ENCODE measurements at places on chromosomes 16 and 17.
A peak's percentile ranks its signal among the peaks of the same experiment; 100 is the strongest.

GRCh38 chr17:7593296-7593695, 3.4 kb upstream of the SOX15 start:
- no peak overlapping the region for H3K4me3 ChIP-seq
- no peak overlapping the region for H3K27ac ChIP-seq
- no peak for DNase-seq
- H3K27me3 ChIP-seq = no peaks in the 10 kb centered on the region

GRCh38 chr17:62109378-62109902, 44.4 kb upstream of the MED13 start:
- H3K4me1 ChIP-seq = no peaks in the 10 kb centered on the region
- peak; percentile 62 for DNase-seq
- H3K4me3 ChIP-seq = no peak overlapping the region
- no peak overlapping the region for H3K27ac ChIP-seq
- H3K27me3 ChIP-seq = no peaks in the 10 kb centered on the region

DNA sequence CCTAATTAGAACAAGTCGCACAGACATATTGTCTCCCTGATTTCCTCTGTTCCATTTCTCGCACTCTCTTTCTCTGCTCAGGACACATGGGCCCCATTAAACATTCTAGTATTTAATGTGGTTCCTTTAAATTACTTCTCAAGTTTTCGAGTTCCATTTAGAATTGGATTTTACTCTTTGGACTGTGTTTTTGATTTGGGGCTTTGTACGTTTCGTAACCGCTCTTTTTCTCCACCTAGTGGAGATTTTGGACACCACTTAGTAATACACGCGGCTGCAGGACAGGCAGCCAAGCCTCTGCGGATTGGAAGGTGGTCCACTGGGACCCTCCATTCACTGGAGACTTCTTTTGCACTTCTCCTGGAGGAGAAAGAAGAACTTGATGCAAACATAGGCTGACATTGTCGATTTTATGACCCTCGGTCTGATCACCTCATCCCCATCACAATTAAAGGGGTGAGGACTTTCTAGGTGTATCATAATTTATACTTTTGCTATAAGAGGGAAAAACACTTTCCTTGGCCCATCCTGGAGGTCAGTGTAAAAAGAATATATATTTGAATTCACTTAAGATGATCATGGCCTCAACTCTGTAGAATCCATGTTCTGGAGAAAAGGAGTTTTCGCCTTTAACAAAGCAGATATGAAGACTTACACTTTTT, 85.7 kb downstream of the NOG start:
- H3K27ac ChIP-seq = no peak overlapping the region
- peaks cover 7% of the 10 kb centered on the region for H3K4me1 ChIP-seq
- no peaks in the 10 kb centered on the region for H3K27me3 ChIP-seq
- no peaks in the 10 kb centered on the region for H3K36me3 ChIP-seq
- H3K4me3 ChIP-seq = peak overlapping the region; percentile 1

GRCh38 chr16:1357906-1358566, 6.3 kb downstream of the GNPTG start:
- DNase-seq = no peak
- no peak overlapping the region for H3K27ac ChIP-seq
- no peaks in the 10 kb centered on the region for H3K27me3 ChIP-seq
- no peaks in the 10 kb centered on the region for H3K36me3 ChIP-seq
- no peaks in the 10 kb centered on the region for H3K4me1 ChIP-seq

DNA sequence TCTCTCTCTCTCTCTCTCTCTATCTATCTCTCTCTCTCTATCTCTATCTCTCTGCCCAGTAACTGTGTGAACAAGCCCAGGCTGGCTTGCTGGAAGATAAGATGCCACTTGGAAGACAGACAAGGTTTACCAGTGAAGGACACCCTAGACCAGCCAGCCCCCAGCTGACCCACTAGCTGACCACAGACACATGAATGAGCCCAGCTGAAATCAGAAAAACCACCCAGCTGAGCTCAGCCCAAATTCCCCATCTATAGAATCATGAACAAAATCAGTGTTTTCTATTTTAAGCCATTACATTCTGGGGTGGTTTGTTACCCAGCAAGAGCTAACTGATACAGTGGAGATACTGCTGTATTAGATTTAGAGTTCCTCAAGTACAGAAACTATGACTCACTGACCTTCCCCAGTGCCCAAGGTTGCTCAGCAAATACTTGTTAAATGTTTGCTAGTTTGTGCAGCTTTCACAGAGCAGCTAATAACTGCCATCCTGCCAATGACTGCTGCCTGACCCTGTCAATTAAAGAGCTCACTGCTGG, 18.0 kb downstream of the EMP2 start:
- no peaks in the 10 kb centered on the region for H3K36me3 ChIP-seq
- DNase-seq = no peak
- peaks cover 21% of the 10 kb centered on the region for H3K4me1 ChIP-seq

- H3K27me3 ChIP-seq = no peaks in the 10 kb centered on the region
- no peaks in the 10 kb centered on the region for H3K4me1 ChIP-seq
- DNase-seq = no peak
- no peak within 1 kb of the TSS for H3K27ac ChIP-seq
Measured at GRCh38 chr17:41008811-41009210, at the start of gene KRTAP3-1. TSS of gene KRTAP3-1 (minus strand) at chr17:41009128. CDS start at chr17:41009074, 54 bp downstream.

GRCh38 chr17:14557480-14557879, 256.6 kb downstream of the HS3ST3B1 start:
- no peaks in the 10 kb centered on the region for H3K4me1 ChIP-seq
- H3K27ac ChIP-seq = no peak overlapping the region
- no peak overlapping the region for H3K4me3 ChIP-seq
- no peaks in the 10 kb centered on the region for H3K27me3 ChIP-seq
- no peaks in the 10 kb centered on the region for H3K36me3 ChIP-seq

DNA sequence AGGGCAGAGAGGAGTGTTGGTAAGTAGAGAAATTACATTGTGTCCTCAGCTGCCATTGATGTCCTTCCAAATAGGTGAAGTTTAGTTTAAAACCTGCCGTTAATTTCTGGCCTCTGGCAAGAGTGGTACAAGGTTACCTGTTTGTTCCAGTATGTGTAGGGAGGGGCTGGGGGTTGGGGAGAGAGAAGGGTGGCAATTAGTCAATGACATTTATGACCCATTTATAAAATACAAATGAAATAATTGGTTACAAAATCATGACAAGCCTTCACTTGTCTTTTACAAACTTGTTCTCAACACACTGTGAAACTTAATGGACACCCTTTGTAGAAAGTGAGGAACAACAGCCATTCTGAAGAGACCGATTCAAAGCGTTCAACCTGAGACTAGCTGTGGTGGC, 281.0 kb downstream of the FTO start:
- no peaks in the 10 kb centered on the region for H3K4me1 ChIP-seq
- H3K4me3 ChIP-seq = no peak overlapping the region
- H3K27ac ChIP-seq = no peak overlapping the region

- no peaks in the 10 kb centered on the region for H3K4me1 ChIP-seq
- H3K27ac ChIP-seq = no peak overlapping the region
- no peak for DNase-seq
- no peak overlapping the region for H3K4me3 ChIP-seq
Measured at GRCh38 chr16:73280388-73280787, 232.5 kb upstream of the ZFHX3 start.

- DNase-seq = peak; percentile 27
- no peak within 1 kb of the TSS for H3K4me3 ChIP-seq
- H3K4me1 ChIP-seq = no peaks in the 10 kb centered on the region
- no peak within 1 kb of the TSS for H3K27ac ChIP-seq
Measured at GRCh38 chr16:29745853-29746345, at the start of gene C16orf54. TSS of gene C16orf54 (minus strand) at chr16:29745990. CDS start at chr16:29744951, 1,039 bp downstream.

- no peak overlapping the region for H3K27ac ChIP-seq
- no peaks in the 10 kb centered on the region for H3K27me3 ChIP-seq
- no peak for DNase-seq
- H3K36me3 ChIP-seq = no peaks in the 10 kb centered on the region
Measured at GRCh38 chr17:57788725-57789124, 43.6 kb upstream of the CCDC182 start.

DNA sequence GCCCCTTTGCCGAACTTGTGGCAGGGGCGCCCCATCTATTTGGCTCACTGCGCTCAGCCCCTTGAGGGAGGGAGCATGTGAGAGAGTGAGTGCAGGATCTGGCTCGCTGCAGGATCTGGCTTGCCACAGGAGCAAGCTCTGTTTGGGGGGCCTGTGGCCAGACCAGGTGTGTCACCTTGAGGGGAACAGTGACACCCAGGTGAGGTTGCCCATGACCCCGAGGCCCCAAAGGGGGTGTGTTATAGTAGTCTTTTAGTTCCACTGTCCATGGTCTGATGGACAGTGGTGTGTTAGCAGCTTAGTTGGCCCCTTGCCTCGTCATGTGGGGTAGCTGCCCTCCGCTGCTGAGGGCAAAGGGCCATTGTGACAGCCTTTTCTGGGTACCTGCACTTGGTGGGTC, 41.6 kb downstream of the CCDC42 start:
- H3K4me1 ChIP-seq = peaks cover 12% of the 10 kb centered on the region
- no peaks in the 10 kb centered on the region for H3K36me3 ChIP-seq
- no peaks in the 10 kb centered on the region for H3K27me3 ChIP-seq
- no peak overlapping the region for H3K4me3 ChIP-seq

DNA sequence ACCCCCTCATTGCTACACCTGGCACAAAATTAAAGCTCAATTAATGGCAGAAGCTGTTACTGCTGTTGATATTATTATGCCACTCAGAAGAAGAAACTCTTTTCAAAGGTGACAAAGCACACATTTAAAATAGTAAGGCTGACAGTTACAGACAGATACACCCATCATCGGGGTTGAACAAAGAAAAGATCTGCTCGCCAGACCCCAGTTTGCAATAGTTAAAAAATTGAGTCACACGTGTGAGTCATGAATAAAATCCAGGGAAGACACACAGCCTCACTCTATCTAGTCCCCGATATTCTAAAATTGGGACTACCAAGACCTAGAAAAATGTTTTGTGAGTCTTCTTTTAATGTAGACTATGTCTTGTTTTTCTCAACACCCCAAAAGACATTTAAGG, 330.0 kb upstream of the SOX9 start:
- no peak overlapping the region for H3K27ac ChIP-seq
- no peaks in the 10 kb centered on the region for H3K4me1 ChIP-seq
- H3K4me3 ChIP-seq = no peak overlapping the region
- DNase-seq = no peak

DNA sequence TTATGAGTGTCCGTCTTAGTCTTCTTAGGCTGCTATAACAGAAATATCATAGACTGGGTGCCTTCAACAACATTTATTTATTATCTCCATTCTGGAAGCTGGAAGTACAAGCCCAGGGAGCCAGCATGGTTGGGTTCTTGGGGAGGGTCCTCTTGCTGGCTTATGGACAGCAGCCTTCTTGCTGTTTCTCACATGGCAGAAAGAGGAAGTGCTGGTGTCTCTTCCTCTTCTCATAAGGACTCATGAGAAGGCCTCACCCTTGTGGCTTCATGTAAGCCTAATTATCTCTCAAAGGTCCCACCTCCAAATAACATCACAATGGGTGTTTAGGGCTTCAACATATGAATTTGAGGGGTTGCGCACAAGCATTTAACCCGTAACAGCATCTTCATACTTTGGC, 207.0 kb upstream of the COX10 start:
- no peak overlapping the region for H3K4me3 ChIP-seq
- no peak overlapping the region for H3K27ac ChIP-seq
- no peak for DNase-seq
- no peaks in the 10 kb centered on the region for H3K36me3 ChIP-seq

- no peak overlapping the region for H3K4me3 ChIP-seq
- no peaks in the 10 kb centered on the region for H3K27me3 ChIP-seq
- no peak for DNase-seq
- H3K36me3 ChIP-seq = no peaks in the 10 kb centered on the region
Measured at GRCh38 chr16:4313563-4314531, 2.0 kb upstream of the GLIS2 start.

GRCh38 chr17:78374189-78374588, 4.3 kb upstream of the PGS1 start:
- H3K4me3 ChIP-seq = no peak overlapping the region
- H3K27ac ChIP-seq = no peak overlapping the region
- H3K4me1 ChIP-seq = peaks cover under 1% of the 10 kb centered on the region
- no peak for DNase-seq

- no peaks in the 10 kb centered on the region for H3K4me1 ChIP-seq
- no peak overlapping the region for H3K27ac ChIP-seq
- H3K27me3 ChIP-seq = no peaks in the 10 kb centered on the region
- H3K36me3 ChIP-seq = no peaks in the 10 kb centered on the region
Measured at GRCh38 chr16:73149334-73149733, 101.4 kb upstream of the ZFHX3 start.

- H3K4me3 ChIP-seq = no peak overlapping the region
- no peaks in the 10 kb centered on the region for H3K36me3 ChIP-seq
- H3K27ac ChIP-seq = no peak overlapping the region
Measured at GRCh38 chr17:79217473-79218135, 143.0 kb downstream of the ENGASE start.

DNA sequence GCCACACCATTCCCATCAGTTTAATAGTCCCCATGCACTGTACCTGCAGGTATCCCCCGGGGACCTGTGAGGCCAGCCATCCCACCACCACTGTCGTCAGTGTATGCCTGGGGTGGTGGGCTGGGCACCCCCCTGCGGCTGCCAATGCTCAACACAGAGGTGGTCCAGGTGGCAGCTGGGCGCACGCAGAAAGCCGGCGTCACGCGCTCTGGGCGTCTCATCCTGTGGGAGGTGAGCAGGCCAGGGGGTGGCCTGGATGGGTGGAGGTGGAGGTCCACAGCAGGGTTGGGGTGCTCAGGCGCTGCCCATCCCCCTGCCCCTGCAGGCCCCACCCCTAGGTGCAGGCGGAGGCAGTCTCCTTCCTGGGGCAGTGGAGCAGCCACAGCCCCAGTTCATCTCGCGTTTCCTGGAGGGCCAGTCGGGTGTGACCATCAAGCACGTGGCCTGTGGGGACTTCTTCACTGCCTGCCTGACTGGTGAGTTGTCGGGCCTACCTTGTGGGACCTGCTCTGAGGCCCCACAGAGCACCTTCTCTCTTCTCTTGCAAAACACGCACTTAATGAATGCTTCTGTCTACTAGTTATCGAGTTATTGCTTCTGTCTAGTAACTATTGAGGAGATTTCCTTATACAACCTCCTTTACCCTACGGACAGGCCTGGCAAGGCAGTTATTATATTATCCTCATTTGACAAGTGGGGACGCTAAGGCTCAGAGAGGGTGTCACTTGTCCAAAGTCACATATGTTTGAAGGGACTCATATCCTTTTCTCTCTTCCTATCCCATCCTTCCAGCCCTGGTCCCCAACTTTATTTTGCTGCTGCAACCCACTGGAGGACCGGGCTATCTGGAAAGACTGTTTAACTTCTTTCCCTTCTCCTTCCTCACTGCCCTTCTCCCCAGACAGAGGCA, 5.8 kb upstream of the TRAF4 start:
- no peaks in the 10 kb centered on the region for H3K27me3 ChIP-seq
- H3K27ac ChIP-seq = no peak overlapping the region
- H3K36me3 ChIP-seq = no peaks in the 10 kb centered on the region
- DNase-seq = no peak
- H3K4me1 ChIP-seq = no peaks in the 10 kb centered on the region

- peaks cover 28% of the 10 kb centered on the region for H3K4me1 ChIP-seq
- peak; percentile 97 for DNase-seq
- no peaks in the 10 kb centered on the region for H3K36me3 ChIP-seq
- H3K4me3 ChIP-seq = peak within 1 kb of the TSS; percentile 87
- H3K27ac ChIP-seq = peak within 1 kb of the TSS; percentile 91
Measured at GRCh38 chr17:42016941-42017865, at the start of gene DNAJC7. TSS of gene DNAJC7 (minus strand) at chr17:42017439. CDS start at chr17:42017416, 23 bp downstream.

GRCh38 chr16:17396762-17397498, 73.8 kb downstream of the XYLT1 start:
- H3K4me3 ChIP-seq = no peak overlapping the region
- H3K36me3 ChIP-seq = no peaks in the 10 kb centered on the region
- DNase-seq = peak; percentile 50
- H3K27me3 ChIP-seq = no peaks in the 10 kb centered on the region
- peaks cover 41% of the 10 kb centered on the region for H3K4me1 ChIP-seq
- H3K27ac ChIP-seq = peak overlapping the region; percentile 42
